ENCODE measurements at places on chromosomes 4 and X.

DNA sequence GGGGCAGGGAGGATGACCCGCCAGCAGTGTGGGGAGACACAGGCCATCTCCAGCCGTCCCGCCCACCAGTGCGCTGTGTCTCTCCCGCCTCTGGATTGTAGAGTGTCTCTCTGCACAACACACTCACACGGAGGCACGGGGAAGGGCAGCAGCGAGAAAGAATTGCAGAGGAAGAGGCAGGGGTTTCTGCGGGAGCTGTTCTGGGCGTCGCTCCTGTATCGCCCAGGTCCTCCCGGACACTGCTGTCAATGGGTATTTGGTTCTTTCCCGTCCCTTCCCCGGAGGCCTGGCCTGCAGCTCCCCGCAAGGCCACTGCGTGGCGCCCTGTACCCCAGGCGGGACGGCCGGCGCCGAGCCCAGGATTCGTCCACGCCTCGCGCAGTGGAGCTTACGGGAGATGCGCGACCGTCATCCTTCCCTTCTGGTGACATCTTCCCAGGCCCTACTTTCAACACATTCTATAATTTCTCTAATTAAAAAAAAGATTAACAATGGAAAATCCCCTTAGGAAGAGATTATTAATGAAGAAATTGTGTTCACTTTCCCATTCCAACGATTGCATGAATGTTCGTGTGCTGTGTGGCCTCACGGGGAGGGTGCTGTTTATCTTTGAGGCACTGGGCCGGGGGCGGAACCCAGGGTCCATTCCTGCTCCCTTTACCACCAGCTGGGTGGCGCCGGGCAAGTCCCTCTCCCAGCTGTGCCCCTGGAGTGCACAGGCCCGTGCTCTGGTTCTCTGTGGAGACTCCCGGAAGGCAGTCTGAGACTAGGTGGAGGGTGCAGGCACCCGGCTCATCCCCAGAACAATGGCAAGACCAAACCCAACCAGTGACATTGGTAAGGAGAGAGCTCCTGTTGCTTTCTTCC is 95.7 kb downstream of the CPZ start:
- no peak for DNase-seq

DNA sequence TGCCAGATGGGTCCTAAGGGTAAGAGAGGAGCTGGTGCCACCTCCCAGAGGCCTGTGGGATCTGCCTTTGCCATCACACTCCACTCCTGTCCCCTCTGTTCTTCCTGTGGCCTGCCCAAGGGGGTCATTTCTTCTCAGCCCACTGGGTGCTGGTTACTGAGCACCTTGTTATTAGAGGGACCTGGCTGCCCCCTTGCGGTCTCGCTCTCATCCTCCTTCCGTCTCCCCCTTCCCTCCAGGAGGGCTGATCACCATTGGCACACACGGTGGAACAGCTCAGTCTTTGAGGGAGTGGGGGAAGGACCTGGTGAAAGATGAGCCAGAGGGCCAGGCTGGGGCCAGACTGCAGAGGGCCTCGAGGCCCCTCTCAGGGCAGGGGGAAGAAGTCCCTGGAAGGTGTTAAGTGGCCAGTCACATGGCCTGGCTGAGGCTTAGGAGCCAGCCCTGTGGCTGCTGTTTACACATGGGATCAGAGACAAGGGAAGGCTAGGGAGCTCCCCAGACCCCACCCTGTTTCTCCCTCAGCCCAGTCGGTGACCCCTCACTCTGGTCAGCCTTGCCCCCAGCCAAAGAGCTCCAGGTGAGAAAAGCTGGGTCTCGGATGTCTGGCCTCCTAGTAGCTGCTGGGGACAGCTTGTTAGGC is 68.1 kb downstream of the MTMR1 start:
- no peak for DNase-seq

DNA sequence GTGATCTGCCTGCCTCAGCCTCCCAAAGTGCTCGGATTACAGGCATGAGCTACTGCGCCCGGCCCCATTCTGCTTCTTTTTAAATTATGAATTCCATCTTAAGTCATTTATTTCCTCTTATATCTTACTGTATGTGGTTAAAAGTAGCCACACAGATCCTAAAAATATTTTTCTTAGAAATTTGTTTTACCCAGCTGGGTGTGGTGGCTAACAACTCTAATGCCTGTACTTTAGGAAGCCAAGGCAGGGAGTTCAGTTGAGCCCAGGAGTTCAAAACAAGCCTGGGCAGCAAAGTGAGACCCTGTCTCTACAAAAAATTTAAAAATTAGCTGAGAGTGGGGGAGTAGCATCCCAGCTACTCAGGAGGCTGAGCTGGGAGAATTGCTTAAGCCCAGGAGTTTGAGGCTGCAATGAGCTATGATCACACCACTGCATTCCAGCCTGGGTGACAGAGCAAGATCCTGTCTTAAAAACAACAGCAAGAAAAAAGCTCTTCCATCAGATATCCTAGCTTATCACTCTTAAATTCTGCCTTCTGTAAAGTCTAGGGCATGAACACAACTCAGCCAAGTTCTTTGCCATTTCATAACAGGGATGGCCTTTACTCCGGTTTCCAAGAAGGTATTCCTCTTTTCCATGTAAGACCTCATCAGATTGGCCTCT is 15.1 kb upstream of the AFF1 start:
- no peak for DNase-seq

DNA sequence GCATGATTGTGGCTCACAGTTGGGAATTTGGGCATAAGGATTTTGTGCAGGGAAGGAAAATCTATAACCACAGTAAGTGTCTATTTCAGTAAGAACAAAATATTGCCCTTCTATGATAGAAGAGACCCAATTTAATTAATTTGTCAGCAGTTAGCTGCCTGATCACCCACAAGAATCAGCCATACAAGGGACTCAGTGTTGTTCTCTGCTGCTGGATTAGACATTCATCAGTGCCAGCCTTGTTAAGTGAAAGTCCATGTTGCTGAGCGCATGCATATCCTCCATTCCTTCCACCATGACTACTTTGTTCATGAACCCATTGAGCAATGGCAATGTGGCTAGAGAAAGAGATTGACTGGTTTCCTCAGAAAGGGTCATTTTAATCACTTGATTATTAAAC is 125.3 kb upstream of the PDHA2 start:
- no peak for DNase-seq

GRCh38 chr4:76055016-76055415 is 19.1 kb upstream of the CXCL11 start:
- no peak for DNase-seq

GRCh38 chr4:142480244-142480643 is 365.9 kb downstream of the INPP4B start:
- DNase-seq: no peak

- DNase-seq: no peak
These were observed 309.3 kb downstream of the FRMPD4 start for GRCh38 chrX:12447448-12448064.

GRCh38 chr4:80086296-80086695 is 13.3 kb upstream of the ANTXR2 start:
- DNase-seq: no peak

- peak; percentile 52 for DNase-seq
These were observed 260.9 kb downstream of the GLUD2 start for GRCh38 chrX:121308276-121308805.

DNA sequence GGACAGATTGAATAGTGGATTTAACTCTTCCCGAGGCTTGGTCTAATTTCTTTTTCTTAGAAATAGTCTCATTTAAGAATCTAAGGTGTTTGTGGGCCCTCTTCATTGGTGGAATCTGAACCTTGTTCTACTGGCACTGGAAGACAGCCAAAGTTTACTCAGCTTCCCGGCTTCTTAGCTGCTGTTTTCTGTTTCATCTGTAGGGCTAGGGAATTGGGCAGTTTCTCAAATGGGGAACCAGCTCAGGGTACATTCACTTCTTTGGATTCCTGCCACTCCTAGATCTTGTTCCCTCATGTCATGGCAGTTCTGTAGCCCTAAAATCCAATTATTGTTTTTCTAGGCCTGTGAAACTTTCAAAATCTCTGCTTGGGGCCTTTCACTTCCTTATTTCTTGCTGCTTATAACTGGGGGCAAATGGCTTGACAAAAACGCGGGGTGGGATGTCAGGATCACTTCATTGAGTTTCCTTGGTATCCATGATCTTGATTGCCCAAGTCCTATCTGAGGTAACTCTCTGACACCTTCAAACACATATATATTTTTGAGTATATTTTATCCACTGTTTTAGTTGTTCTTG is 985.0 kb downstream of the C4orf33 start:
- no peak for DNase-seq

DNA sequence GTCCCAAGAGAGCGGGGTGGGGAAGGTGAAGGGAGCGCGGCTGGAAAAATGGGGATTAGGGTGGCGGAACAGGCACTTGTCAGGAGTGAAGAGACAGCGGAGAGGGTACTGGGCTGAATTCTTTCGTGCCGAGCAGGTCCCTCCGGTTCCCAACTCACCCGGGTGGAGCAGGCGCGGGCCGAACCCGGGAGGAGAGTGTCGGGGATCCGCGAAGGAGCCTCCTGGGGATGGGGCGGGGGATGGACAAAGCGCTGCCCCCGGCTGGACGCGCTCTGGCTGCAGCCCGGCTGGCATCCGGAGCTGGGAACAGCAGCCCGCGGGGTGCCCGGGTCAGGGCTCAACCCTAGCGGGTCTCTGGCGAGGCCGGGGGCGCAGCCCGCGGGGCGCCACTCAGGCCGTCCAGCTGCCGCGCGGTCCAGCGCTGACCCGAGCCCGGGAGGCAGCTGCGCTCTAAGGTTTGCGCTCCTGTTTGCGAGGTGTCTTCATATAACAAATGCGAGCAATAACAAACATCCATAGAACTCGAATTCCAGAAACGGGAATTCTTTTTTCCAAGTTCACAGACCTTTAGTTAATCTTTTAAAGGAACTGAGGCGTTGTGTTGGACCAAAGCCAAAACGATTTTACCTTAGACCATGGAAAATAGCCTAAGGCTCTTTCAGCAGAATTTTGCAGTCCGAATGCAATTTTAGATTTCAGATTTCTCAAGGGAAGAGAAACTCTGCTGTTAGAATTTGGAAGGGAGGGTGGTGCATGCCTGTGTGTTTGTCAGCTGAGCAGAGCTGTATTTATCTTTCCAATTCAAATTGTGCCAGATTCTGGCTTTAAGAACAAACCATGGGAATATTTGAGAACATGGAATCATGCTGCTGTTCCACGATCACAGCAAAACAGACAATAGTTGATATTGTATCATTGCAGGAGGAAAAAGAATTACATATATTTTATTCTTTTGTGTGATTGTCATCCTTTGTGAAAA is 744 bp downstream of the NPY5R start:
- DNase-seq: no peak

DNA sequence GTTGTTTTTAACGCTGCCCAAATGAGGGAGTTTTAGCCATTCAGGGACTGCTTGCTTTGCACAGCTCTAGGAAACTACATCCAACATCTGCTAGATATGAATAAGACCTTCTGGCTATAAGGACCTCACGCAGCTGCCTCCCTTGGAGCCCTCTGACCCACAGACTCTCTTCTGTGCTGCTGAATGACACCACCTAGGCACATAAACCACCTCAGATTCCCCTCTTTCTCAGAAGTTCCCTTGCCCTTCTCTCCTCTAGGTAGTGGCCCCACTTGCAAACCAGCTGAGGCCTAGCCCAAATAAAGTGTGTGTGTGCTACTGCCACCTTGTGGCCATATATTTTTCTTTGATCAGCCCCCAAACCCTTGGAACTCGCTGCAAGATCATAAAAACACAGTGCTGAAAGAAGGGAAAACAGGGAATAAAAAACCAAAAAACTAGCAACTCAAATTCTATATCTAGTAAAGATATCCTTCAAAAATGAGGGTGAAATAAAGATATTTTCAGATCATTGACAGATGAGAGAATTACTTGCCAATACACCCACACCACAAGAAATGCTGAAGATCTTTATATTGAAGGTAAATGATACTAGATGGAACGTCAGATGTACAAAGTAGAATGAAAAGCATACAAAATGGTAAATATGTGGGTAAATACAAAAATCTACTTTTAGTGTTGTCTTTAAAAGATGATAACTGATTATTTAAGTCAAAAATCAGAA is 265.9 kb downstream of the ADAMTS3 start:
- DNase-seq: peak; percentile 28

DNA sequence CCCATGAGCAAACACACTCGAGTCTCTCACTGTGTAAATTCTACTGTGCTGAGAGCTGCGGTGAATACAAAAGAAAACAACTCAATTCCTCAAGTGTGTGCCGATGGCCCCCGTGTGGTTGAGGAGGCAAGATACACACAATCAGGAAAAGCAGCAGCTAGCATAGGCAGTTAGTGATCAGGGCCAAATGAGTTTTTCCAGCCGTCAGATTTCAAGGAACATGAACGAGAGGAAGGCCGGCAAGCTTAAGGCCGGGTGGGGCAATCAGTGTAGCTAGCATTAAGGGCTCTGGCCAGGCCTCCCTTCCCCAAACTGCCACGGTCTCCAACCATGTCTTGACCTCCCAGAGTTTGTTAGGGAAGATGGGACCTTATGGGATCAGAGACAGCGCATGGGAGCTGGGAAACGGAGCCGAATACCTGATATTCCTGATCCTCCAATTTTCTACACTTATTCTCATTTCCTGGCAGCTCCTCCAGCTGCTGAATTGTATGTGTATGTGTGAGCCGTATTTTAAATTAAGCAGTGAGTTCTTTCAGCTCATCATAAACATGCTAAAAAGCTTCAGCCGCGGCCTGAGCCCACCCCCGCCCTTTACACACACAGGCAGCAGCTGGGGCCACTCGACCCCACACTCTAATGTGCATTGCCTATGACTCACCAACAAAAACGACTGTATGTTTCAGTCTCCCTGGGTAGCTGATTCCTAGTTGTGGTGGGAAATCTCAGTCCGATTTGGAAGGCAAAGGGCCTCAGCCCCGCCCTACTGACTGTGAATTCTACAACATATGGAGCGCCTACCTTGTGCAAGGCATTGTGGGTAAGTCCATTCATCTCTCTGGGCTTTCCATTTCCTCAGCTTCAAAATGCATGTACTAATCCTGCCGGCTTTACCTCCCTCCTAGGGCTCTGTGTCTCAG is 59.9 kb downstream of the RTL9 start:
- no peak for DNase-seq

- no peak for DNase-seq
These were observed 21.2 kb downstream of the USP17L30 start for GRCh38 chr4:9384126-9384525.

All from activated CD4-positive, alpha-beta memory T cell treated with anti-CD3 and anti-CD28 coated beads, Interleukin-2, amount 10 ng/mL, durations not matched to agents 7 days and 5 days (primary cell).